ENCODE measurements at places on chromosomes 11 and 22. TPM values are rescaled to one million over a fixed set of nuclear protein-coding genes. Genes with fewer than 3 reads are reported as not detected.

DNA sequence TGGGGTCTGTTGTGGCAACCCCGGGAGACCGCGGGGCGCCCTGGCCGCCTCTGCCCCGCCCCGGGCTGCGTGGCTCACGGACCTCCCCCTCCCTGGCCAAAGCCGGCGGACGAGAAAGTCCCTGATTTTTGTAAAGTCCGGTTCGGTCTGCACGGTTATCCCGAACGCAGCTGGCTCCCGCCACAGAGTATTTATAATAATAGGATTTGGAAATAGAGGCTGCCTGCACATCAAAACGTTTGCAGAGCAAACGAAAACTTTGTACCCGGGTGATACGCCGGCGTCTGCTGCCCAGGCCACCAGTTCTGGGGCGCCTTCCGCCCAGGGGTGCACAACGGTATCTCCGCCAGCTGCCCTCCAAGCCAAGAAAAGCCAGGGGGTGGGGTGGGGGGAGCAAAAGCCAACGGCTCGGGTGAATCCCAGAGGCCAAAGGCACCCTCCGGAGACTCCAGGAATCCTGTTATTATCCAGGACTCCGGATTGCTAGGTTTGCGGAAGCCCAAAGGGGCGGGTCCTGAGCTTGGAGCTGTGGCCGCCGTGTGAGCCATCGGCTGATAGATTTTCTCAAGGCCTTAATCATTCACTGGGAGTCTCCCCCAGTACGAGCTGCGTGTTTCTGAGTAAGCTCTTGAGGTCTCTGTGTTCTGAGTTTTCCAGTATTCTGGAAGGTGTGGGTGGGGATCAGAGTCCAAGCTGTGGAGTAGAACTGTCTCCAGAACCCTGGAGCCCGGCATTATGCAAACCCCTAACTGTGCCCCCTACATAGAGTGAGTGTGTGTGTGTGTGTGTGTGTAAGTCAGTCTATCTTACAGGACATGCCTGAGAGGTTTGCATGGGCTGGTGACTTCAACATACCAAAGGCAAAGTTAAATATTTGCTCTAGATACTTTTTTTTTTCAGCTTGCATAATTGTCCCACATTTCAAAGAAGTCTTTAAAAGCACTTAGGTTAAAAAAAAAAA, 673 bp upstream of the SHANK2 start:
- no peak for DNase-seq

- DNase-seq, result no peak
Observed at GRCh38 chr11:87739766-87740165, 435.5 kb downstream of the RAB38 start.

MED19 gene
- total RNA-seq, result 12.4 TPM

DNA sequence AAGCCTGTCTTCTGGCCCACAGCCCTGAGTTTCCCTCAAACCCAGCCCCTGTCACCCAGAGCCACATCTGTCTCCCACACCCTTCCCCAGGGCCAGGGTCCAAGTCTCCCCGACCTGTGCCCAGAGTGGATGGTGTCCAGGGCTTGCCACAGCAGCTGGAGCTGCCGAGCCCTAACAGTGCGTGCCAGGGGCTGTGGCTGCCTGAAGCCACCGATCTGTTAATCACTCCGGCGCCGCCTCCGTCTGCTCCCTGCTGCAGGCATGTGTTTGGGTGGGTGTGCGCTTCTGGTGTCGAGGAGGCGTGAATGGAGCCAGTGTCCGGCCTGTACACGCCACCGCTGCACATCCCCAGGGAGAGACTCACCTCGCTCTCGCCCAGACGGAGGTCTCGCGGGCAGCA, 26.1 kb downstream of the SHISAL1 start:
- DNase-seq, result no peak

DNA sequence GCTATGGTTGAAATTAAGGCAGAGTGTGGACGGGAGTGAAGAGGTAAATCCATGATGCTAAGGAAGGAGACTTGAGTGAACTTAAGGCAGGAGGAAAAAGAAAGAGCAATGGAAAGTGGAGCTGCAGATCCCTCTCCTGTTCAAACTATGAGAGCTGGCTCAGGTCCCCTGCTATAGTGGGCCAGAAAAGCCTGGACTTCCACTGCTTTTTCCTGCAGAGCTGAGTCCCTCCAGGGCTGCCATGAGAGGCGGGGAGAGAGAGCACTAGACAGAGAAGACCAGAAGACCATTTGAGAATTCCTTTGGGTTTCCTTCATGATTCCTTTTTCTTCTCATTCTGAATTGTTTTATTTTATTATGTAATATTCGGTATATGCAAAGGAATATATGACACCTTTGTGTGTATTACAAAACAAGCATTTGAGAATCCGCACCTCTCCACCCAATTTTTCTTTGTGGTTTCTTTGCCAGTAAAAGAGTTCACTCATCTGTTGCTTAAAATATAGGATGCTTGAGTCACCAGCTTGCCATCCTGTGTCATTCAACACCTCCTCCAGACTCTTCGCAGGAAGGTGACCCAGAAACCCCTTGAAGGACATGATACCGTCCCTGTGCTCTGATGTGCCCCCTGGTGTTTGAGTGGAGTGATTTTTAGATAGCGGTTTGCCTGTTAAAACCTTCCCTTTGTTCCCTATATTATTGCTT, 24.4 kb downstream of the SREBF2 start:
- no peak for DNase-seq

GRCh38 chr22:49525801-49526535, 301.7 kb downstream of the BRD1 start:
- no peak for DNase-seq

KRTAP5-10 gene
- not detected for total RNA-seq

TMEM126A gene
- total RNA-seq, result 63.6 TPM

OR52I2 gene
- not detected for total RNA-seq

DNA sequence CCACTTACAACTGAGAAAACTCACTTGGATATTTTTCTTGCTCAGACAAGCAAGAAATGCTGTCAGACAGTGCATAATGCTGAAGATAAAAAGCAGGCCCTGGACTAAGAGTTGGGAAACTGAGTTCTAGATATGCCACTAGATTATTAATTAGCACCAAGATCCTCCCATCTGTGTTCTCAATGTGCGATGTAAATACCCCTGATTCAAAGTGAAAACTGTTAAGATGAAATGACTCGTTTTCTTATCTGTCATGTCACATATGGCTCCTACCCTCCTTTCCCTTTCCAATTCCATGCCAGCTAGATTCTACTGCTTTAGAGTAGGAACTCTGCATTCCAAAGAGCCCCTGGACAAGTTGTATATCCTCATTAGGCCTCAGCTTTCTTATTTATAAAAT, 88.9 kb upstream of the CLNS1A start:
- no peak for DNase-seq

WNT11 gene
- 20.9 TPM for total RNA-seq

DNA sequence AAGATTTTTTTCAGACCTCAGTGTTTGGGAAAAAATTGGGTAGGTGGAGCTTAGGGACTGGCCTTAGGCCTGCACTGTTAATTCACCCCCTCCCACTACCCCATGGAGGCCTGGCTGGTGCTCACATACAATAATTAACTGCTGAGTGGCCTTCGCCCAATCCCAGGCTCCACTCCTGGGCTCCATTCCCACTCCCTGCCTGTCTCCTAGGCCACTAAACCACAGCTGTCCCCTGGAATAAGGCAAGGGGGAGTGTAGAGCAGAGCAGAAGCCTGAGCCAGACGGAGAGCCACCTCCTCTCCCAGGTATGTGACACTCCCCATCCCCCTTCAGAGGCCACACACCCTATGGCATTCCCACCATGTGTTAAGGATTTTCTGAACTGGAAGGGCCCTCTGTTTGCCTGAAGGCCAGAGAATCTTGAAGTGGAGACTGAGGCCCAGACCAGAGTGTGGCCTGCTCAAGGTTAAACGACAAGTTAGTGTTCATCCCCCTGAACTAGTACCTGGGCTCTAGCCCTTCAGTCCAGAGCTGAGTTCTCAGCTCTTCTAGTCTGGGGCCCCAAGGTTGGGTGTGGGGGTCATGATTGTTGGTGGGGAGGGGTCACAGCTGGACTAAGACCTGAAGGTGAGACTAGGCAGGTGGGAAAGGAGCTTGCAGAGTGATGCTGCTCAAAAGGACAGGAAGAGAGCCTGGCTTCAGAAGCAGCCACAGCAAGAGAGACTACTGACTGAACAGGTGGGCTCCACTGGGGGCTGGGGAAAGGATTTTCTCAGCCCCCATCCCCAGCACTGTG, 2.3 kb upstream of the FOLR1 start:
- DNase-seq, result no peak

DNA sequence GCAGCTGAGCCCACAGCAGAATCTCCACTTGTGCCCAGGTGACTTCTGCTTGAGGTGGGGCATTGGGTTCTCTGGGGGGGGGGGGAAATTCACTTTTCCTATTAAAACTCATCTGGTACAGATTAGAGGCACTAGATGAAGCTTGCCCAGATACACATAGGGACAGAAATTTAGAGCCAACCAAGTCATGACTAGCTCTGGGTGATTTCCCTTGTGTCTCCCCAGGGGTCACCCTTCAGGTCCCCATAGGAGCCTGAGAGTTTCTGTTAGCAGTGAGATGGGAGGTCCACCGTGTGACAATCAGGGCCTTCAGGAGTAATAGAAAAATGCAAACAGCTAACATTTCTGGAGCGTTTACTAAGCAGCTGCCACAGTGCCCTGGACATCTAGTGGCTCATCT, 77.0 kb downstream of the NAT10 start:
- no peak for DNase-seq

GRCh38 chr22:47240116-47240515, 477.7 kb downstream of the TBC1D22A start:
- DNase-seq, result no peak

DNA sequence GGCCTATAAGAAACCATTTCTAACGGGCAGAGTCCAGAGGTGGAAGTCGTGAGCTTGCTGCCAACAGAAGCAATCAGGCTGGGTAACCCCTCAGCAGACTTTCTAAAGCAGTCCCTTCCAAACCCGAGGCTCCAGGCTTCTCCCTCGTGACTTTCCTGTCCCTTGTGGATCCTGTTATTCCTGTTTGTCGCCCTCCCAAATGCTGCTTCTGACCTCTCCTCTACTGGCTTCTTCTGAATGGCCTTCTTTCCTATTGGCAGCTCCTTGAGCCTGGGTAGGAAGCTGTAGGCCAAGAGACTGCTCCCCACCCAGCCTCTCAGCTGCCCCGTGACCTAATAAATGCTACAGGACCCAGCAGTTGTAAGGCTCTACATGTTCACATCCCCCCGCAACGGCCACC, 35.0 kb downstream of the MAFF start:
- peak; percentile 19 for DNase-seq

All from heart left ventricle (tissue), 16 donors.